ENCODE measurements at places on chromosomes 3 and 15.
A peak's percentile ranks its signal among the peaks of the same experiment; 100 is the strongest.

DNA sequence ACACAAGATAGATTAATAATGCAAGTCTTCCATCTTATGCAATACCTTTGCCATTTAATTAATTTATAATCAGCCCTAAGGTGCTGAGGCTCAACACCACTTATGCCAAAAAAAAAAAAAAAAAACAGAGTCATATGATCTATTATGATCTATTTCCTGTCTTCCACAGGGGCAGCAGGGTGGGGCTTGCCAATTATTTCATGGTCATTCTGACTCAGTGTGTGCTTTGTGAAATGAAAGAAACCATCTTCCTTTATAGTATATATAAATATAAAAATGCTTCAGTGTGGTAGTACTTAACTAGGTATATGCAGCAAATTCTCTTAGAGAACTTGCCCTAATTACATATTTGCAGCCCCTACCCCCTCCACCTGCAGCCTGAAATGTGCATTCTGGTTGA is 7.2 kb upstream of the RARB start:
- no peak for DNase-seq

DNA sequence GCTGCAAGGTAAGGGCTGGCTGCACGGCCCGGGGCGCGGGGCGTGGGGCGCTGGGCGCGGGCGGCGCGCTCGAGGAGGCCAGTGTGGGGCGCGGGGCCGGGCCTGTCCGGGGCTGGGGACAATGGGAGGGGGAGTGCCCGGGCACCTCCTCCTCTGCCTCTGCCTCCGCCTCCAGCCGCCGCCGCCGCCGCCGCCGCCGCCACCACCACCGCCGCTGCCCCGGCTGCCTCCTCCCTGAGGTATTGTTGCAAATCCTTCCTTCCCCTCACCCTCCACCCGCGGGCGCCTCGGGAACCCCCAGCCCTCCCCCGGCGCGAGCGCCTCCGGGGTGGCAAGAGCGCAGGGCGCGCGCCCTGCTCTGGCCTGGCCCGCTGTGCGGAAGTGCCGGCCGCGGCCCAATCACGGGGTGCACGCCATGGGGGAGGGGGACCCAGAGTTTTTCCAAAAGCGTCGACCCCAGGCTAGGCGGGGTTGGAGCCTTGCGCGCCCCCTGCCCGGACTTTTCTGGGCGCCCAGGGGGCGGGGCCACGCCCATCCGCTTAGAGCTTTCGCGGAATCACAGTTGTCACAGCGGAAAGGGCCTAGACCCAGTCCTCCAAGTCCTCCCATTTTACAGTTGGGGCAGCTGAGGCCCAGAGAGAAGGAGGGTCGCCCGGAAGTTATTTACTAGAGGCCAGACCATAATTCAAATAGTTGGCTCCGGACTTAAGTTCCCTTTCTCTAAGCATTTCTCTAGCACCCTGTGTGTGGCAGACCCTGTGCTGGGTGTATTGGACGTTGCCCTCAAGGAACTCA is at the start of gene LPP:
TSS of gene LPP (plus strand) at position 144 of the 795 bp plus-strand sequence. CDS start 251,964 bp downstream, outside the sequence.
- DNase-seq: peak; percentile 53

DNA sequence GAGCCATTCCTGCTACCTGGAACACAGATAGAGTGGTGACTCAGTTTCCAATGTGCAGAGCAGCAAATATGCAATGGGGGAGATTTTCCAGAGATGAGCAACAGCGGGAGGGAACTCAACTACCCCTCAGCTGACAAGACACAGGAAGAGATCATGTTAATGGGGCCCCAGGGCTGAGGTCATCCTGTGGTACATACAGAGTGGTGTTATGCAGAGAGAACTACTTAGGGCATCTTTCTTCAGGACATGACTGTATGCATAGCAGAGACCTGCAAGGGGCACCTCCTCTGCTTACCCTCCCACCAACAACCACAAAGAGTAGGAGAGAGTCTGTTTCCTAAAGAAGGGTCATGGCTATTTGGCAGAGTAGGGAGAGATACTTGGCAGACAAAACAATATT is 6.8 kb upstream of the TBC1D5 start:
- DNase-seq: peak; percentile 34

DNA sequence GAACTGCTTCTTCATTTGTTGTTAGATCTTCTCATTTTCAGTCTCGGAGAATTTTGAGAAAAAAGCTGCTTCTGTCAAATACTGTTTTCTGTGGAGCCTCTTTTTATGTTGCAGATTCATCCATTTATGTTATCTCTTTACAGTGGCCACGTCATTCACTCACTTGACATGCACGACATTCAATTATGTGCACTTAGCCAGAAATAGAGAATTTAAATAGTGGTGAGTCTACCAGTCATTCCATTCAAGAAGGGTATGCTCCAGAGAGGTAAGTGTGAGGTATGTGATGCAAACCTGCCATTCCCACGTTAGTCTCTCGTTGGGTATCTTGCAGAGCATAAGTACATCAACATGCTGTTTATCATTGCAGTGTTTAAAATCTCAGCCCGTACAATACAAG is 9.8 kb downstream of the ARPP19 start:
- no peak for DNase-seq

- DNase-seq: no peak
Measured at GRCh38 chr15:62124973-62125303, 40.1 kb downstream of the C2CD4B start.

GRCh38 chr3:138395865-138396751 is 38.3 kb upstream of the ESYT3 start:
- DNase-seq: no peak

Data from MV-4-11 (cell line).